ENCODE measurements at places on chromosomes 11 and 22. TPM values are rescaled to one million over a fixed set of nuclear protein-coding genes. Genes with fewer than 3 reads are reported as not detected.

DNA sequence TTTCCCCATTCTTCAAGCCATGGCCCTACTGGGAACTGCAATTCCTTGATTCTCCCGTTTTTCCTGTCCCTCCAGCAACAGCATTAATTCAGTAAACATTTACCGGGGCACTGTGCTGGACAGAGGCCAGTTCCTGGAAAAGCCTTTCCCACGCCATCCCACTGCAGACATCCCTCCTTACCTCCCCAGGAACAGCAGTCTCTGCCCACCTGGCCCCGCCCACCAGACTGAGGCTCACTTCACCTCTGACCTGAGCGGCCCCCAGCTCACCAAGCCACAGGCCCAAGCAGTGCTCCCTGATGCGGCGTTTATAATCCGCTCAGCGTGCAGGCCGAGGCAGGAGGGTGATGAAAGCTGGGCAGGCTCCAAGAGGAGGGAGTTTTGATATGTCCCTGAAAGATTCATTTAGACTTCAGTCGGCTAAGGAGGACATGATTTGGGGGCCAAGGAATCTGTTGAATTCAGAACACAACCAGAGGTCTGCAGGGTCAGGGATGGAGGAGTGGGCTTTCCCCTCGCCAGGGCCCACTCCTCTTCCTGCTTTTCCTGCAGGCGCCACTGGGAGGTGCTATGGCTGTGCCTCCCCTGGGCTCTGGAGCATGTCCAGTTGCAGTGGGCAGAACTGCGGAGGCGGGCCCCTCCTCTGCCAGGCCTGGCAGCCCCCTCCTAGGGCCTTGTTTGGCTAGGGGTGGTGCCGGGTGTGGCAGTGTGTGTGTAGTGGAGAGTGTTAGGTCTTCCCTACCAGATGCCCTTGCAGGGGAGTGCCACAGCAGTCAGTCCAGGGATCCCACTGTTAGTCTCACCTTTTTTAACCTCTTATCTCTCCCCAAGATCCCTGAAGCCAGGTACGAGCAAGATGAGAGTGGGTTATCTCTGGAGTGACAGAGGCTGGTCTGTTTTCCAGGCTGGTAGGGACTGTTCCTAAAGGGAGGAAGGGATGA, 1.4 kb upstream of the TAGLN start:
- no peaks in the 10 kb centered on the region for H3K27me3 ChIP-seq
- H3K36me3 ChIP-seq = peaks cover 12% of the 10 kb centered on the region
- no peak for DNase-seq
- H3K27ac ChIP-seq = peak overlapping the region; percentile 65
- H3K4me3 ChIP-seq = peak overlapping the region; percentile 76

The RASL10A gene
- 1.5 TPM for total RNA-seq

The OR2AG1 gene
- total RNA-seq = not detected

- H3K27me3 ChIP-seq = peaks cover 10% of the 10 kb centered on the region
- H3K27ac ChIP-seq = no peak overlapping the region
- no peak for DNase-seq
Measured at GRCh38 chr11:69797156-69797555, 22.0 kb upstream of the FGF4 start.

The TTC28 gene
- 59.2 TPM for total RNA-seq

- no peak overlapping the region for H3K4me3 ChIP-seq
- H3K27ac ChIP-seq = no peak overlapping the region
- peaks cover 17% of the 10 kb centered on the region for H3K4me1 ChIP-seq
- no peaks in the 10 kb centered on the region for H3K27me3 ChIP-seq
- no peaks in the 10 kb centered on the region for H3K36me3 ChIP-seq
Measured at GRCh38 chr11:12640355-12640754, 33.9 kb upstream of the TEAD1 start.

- H3K27me3 ChIP-seq = no peaks in the 10 kb centered on the region
- no peak overlapping the region for H3K27ac ChIP-seq
- DNase-seq = peak; percentile 10
- no peak overlapping the region for H3K4me3 ChIP-seq
Measured at GRCh38 chr22:49561338-49561737, 266.3 kb downstream of the BRD1 start.

The HMOX1 gene
- 4.1 TPM for total RNA-seq

The RNASEH2C gene
- 51.7 TPM for total RNA-seq

DNA sequence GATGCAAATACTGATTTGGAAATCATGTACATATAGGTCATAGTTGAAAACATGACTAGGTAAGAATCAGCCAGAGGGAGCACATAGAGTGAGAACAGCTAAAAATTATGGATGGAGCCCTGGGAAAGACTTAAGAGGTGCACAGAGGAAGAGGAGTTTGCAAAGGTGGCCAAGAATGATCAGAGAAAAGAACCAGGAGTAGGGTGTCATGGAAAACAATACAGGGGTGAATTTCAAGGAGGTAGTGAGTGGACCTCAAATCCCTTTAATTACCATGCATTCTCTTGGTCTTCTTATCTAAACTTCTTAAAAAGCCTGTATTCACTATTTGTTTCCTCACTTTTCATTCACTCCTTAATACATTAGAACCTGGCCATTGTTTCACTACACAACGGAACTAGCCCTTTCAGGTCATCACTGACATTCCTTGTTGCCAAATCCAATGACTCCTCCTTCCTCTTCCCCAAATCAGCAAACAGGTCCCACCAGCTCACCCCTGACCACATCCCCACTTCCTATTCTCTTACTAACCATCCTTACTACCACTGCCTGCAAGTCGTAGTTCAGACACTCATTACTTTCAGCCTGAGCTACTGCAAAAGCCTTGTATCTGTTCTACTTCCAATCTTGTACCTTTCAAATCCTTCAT, 22.6 kb downstream of the BUD13 start:
- no peak for DNase-seq
- no peak overlapping the region for H3K27ac ChIP-seq
- H3K36me3 ChIP-seq = peaks cover 12% of the 10 kb centered on the region
- H3K4me1 ChIP-seq = no peaks in the 10 kb centered on the region
- H3K4me3 ChIP-seq = no peak overlapping the region

- peaks cover 11% of the 10 kb centered on the region for H3K4me1 ChIP-seq
- peaks cover 3% of the 10 kb centered on the region for H3K27me3 ChIP-seq
- no peak for DNase-seq
Measured at GRCh38 chr22:37165066-37165465, 15.3 kb upstream of the IL2RB start.

The FIBIN gene
- total RNA-seq = 0.43 TPM

The GNG3 gene
- 4.7 TPM for total RNA-seq

GRCh38 chr22:36369922-36370791, 17.6 kb downstream of the MYH9 start:
- peak overlapping the region; percentile 64 for H3K4me3 ChIP-seq
- H3K27ac ChIP-seq = peak overlapping the region; percentile 94
- no peaks in the 10 kb centered on the region for H3K27me3 ChIP-seq
- peaks cover 9% of the 10 kb centered on the region for H3K36me3 ChIP-seq
- no peak for DNase-seq
- peaks cover 70% of the 10 kb centered on the region for H3K4me1 ChIP-seq
